ENCODE measurements at places on chromosomes 16 and 17.
A peak's percentile ranks its signal among the peaks of the same experiment; 100 is the strongest.

GRCh38 chr17:31568539-31568938 lies 177.1 kb downstream of the RAB11FIP4 start:
- DNase-seq = no peak

DNA sequence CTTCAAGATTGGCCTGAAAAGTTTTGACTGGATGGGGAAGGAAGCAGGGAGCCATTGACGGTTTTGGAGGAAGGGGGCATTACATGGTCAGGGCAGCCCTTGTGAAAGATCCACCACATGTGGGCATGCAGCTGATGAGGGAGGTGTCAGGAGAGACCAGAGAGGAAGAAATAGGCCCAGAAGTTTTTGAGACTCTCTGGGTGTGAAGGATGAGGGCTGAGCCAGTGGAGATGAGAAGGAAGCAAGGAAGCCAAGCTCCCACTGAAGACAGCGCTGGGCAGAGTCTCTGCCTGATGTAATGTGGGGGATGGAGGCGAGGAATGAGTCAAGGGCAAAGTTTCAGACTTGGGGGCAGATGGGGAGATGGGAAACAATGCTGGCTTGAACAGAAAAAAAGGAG lies 530 bp downstream of the CCL17 start:
- no peak for DNase-seq

- DNase-seq = no peak
These were observed 38.3 kb downstream of the NT5M start for GRCh38 chr17:17341452-17341851.

DNA sequence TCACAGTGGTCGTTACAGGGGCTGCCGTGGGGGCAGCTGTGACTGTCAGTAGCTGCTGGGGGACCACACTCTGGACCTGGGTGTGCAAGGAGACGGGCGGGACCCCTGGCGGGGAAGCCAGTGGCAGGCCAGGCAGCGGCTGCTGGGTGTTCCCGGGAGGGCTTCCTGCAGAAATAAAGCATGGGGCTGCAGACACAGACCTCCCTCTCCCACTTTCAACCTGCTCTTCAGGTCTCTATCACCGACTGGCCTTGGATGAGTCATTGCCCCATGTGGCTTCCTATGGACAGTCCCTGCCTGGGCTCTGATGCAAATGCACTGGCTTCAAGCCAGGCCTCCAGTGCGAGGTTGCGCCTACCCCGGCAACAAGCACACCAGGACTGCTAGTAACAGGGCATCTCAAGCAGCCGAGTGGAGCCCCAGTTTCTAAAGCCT lies 17.2 kb downstream of the SREBF1 start:
- DNase-seq = peak; percentile 93

DNA sequence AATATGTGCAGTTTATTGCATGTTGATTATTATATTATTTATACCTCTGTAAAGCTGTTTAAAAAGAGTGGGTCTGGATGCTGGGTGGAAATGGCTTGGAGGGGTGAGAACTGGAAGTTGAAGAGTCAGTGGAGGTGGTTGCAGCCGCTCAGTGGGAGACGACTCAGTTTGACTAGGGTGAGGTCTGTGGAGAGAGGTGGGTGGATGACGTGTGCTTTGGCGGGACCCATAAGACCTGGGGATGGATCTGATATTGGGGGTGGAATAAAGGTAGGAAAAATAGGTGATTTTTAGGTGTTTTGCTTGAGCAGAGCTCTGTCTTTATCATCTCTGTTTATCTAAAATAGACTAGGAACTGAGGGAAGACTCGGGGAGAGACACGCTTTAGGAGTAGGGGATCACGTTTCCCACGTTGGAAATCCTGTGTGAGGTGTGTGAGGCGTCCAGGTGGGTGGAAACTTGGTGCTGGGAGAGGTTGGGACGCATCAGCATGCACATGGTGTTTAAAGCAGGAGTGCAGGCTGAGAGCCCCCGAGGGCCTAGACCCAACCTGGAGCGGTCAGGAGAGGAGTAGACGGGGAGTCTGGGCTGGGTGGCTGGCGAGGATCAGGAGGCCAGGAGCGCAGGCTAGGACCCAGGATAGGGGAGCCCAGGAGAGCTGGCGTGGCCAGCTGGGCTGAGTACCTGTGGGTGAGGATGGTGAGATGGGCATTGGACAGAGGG lies 17.2 kb downstream of the NT5M start:
- no peak for DNase-seq

- DNase-seq = no peak
These were observed 29.5 kb upstream of the SLC25A19 start for GRCh38 chr17:75318615-75319222.

DNA sequence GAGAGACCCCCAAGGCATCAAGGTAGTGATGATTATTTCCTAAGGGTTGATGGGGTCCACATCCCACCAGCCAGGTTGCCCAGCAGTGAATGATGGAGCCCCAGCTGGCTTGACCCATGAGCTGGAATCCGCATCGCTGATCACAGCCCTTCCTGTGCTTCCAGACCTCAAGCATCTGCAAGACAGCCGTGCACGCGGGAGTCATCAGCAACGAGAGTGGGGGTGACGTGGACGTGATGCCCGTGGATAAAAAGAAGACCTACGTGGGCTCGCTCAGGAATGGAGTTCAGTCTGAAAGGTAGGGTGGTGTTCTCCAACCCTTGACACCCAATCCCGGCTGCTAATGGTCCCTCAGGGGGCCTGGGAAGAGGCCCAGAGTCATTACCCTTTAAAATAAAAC lies 69.3 kb downstream of the CRISPLD2 start:
- no peak for DNase-seq

DNA sequence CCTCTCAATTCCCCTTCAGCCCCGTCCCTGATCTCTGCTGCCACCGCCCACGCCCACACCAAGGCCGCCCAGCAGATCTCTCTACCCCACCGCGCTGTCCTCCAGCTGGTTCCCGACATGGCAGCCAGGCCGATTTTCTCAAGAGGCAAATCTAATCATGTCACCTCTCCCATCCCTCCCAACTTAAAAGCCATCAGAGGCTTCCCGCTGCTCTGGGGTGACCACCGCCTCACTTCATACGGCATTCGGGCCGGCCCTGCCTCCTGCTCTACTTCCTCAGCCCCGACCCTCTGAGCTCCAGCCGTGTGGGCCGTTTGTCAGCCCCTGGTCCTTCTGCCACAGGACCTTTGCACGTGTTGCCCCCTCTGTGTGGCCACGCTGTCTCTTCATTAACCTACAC lies 63.2 kb downstream of the RPH3AL start:
- DNase-seq = no peak

DNA sequence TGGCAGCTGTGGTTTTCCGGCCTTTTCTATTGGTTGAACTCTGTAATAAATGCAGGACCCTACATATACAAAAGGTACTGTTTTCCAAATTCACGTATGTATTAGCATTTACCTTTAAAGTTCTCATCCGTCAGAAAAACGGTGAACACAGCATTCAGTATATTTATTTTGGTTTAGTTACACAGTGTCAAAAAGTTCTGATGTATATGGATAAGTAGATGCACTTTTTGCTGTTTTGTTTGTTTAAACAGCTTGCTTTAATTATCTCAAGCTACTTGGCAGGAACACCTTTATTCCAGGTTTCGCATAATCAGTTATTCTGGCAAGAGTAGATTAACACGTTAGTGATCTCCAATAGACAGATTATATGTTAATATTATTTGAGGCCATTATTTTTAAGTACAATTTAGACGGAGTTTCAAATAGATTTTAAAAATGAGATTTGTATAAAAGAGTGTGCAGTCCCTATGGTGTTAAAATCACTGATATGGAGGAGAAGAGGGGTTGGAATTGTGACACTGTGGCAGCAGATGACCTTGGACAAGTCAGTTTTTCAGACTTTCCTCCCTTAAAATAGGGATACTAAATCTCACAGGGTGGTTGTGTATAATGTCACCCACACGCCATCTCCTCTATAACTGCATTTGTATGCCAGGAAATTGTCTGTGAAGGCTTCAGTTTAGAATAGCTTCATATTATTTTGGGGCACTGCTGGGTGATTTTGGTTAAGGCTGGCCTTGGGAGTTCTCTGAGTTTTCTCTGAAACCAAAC lies 2.1 kb downstream of the HERPUD1 start:
- no peak for DNase-seq

- DNase-seq = peak; percentile 89
These were observed 17.9 kb downstream of the PDP2 start for GRCh38 chr16:66898207-66898606.

Measured in kidney tubule cell (primary cell).